NCI-H2081 (cell line): ENCODE measurements at places on chromosomes 3 and 15.

DNA sequence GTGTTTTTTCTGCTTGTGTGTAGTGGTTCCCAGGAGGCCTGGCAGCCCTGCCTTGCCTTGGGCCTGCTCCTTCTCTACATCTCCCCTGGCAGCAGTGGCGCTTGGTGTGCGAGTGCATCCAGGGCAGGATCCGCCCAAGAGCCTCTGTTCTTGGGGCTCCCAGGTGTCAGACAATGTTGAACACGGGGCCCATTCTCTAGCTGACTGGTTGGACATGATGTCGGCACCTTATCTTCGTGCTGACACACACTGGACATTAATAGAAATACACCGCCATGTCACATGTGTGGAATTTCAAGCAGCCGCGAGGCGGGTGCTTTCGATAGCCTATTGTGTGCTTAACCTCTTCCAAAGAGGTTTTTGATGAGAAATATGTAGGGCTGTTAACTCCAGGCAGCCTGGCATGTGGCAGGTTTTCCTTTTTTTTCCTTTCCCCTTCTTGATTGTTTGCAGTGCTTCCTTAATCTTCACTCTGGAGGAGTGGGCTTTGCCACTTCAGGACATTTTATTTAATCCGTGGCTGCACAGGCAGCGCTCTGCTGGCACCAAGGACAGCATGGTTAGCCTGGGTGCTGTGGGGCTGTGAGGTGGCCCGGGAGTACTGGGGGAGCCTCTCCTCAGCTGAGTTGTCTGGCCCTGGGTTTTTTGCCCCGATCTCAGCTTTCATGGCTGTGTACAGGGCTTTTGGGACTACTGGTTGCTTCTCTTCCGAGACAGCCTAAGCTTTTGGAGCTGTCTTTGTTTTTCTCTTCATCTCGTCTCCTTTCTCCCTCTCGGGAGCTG is 42.5 kb downstream of the CHCHD6 start:
- no peak for DNase-seq

DNA sequence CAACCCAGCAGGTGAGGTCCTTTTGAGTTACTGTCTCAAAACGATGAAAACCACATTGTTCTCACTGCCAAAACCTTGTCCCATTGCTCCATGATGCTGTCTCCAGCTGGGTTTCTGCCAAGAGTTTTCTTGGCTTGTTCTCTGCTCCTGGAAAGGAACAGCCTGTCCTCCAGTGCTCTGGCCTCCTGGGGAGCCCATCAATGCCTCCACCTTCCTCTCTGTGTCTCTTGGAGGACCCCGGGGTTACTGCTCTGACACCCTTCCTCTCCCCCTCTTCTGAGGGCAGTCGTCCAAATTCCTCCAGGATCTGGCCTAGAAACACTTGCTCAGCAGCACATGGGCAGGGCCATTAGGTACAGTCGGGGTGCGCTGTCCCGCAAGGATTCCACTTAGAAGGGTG is 63.9 kb upstream of the RGMA start:
- DNase-seq, result no peak

GRCh38 chr15:58555162-58556027 is 123.6 kb downstream of the LIPC start:
- DNase-seq, result no peak

DNA sequence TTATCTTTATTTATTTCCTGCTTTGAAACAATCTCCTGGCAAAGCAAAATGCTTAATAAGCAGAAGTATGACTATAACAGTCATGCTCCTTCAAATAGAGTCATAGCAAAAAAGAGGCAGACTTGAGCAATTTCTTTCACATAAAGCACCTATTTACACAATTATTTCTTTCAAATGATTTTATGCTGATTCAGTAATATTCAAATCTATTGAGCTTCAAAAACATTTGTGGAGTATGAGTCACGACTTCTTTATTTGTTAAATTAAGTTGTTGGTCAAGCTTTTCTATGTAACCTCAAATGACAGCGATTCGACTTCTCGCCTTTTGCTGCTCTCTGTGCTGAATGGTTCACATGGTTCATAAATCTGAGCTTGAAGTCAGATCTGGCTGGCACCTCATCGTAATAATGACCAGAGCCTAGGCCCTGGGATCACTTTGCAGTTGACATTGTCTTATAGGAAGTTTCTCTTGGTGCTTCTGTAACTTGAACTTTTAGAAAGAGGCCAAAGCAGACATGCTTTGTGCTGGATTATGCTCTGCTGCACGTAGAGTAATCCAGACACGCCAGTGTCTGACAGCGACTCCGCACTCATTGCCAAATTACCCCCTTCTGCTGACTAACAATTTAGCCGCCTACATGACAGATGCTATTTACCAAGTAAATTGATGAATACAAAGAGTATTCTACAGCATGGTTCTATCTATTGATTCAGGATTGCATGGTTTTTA is 139.0 kb downstream of the MCTP2 start:
- DNase-seq, result peak; percentile 96

DNA sequence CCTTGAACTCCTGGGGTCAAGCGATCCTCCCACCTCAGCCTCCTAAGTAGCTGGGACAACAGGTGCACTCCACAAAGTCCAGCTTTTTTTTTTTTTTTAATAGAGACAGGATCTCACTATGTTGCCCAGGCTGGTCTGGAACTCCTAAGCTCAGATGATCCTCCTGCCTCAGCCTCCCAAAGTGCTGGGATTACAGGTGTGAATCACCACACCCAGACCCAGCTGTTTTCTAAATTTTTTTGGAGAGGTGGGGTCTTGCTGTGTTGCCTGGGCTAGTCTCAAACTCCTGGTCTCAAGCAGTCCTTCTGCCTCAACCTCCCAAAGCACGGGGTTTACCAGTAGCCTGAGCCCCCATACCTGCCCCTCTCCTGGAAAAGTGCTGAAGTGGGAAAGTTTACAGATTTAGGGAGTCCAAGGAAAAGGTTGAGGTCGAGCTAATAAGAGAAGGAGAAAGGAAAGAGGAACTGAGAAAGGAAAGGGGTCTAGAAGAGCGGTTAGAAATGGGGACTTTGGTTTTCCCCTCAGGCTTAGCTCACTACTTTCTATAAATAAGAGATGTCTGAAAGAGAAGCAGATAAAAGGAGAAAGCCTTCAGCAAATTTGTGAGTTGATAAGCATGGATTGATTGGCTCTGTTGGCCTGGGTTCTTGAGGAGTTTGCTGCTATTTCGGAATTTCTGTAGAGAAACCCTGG is 23.6 kb downstream of the UBE2E1 start:
- DNase-seq, result no peak

- peak; percentile 51 for DNase-seq
These were observed 50.6 kb downstream of the GMNC start for GRCh38 chr3:190811775-190812480.
